BJ (cell line): ENCODE measurements at places on chromosomes 2 and 18.
A peak's percentile ranks its signal among the peaks of the same experiment; 100 is the strongest.

DNA sequence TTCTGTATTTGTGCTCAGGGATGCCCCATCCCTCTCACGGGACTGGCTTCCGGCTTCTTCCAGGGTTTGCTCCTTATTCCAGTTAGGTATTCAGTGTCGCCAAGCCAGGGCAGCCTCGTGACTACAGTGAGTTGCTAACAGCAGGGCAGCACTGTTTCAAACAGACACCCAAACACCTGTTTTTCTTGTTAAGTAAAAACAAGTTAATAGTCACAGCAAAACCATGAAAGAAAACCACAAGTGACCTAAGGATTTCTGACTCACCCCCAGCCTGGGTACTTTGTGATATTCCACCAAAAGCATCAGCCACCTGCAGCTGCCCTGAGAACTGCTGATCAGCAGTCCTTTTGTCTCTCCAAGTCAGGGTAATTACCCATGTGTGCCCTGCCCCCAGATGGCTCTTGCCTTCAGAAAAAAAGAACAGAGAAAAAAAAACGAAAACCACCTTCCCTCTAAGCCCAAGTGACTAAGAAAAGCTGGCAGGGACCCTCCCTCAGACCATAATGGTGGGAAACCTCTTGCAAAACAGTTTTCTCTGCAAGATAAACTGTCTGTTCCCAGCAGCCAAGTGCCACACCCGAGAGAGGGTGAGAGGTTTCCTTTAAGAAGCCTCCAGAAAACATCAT is 178.2 kb downstream of the ANAPC1 start:
- DNase-seq: peak; percentile 67

GRCh38 chr2:76415821-76416220 is 705.1 kb upstream of the GCFC2 start:
- no peak for DNase-seq

DNA sequence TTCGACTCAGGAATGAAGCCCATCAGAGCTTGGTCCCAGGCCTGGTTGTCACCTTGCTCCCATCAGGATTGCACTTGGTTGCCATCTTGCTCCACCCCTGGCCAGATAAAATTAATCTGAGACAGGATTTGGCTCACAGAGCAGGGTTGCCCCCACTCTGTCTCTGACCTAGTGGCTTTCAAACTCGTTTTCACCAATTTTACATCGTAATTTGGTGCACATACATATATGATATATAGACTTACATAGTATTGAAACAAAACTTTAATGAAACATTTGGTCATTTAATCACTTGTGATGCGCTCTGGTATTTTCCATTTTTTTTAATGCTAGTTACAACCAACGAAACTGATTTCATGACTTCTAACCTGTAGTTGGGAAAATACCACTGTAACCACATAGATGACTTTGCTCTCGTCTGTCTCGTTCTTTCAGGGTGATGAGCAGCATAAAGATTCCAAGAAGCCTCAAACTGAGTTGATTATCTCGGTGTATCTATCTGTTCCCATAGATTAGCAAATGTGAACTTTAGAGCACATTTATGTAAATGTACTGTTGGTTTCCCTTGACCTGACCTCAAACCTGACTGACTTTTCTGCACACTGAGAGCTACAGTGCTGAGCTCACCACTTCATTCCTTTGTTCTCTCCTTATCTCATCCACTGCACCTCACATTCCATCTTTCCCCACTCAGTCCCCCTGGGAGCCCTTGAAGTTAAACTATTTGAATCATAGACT is 30.5 kb upstream of the PLB1 start:
- no peak for DNase-seq

- DNase-seq: no peak
These were observed 459.5 kb upstream of the CDH20 start for GRCh38 chr18:60873708-60874107.

DNA sequence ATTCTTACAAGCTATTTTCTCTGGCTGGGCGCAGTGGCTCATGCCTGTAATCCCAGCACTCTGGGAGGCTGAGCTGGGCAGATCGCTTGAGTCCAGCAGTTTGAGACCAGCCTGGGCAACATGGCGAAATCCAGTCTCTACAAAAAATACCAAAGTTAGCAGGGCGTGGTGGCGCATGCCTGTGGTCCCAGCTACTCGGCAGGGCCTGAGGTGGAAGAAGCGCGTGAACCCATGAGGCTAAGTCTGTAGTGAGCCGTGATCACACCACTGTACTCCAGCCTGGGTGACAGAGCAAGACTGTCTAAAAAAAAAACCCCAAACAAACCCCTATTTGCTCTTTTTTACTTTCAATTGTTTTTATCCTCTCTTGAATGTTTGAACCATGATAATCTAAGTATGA is 37.0 kb downstream of the PPP4R1 start:
- DNase-seq: no peak

GRCh38 chr2:190402986-190403603 is 5.1 kb upstream of the MFSD6 start:
- no peak for DNase-seq

- no peak for DNase-seq
These were observed 52.2 kb downstream of the COLEC12 start for GRCh38 chr18:448116-448790.

- DNase-seq: no peak
These were observed 215.4 kb downstream of the AGAP1 start for GRCh38 chr2:235709124-235709813.

DNA sequence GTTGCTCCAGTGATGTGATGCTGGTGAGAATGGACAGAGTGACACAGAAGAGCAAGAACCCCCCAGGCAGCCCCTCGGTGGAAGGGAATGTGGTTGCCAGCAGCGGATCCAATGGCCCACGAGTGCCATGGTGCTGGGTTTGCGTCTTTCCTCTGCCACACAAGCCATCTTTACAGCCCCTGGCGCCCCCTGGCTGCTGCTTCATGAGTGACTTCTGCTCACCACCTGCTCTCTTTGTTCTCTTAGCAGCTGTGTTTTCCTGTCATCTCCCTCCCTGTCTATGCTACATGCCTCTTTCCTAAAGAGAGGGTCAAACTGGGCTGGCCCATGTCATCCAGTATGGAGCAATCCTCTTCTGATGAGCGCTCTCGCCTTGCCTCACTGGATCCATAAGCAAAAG is 300.0 kb upstream of the SMIM21 start:
- no peak for DNase-seq

DNA sequence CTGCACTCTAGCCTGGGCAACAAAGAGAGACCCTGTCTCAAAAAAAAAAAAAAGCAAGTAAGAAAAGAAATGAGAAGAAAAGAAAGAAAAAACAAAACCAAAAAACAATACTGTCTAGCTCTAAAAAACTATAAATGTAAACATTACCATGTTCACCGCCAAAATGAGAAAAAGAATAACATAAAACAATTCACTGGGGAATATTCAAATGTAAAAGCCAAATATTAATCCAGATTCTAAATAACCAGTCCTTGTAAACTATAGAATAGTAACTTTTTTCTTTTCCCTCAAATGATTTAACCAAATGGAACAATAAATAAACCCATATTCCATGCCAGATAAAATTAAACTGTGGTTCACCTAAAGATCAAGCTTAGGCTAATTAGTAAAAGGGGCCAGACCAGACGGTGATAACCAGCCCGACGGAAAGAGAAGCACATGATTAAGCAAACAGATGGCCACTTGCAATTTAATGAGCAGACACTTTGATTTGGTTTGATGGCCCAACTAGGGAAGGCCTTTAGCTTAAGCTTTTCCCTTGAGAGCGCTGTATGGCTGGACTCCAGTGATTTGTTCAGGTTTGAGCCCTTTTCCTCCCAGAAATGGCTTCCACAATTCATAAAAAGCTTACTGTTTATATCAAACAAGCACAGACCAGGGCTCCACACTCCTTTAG is 39.4 kb upstream of the ZNF397 start:
- DNase-seq: no peak

GRCh38 chr2:179974761-179975160 is 32.3 kb downstream of the CWC22 start:
- DNase-seq: no peak
